NCI-H187 treated with DMSO at 0.1 percent for 48 hours (cell line): ENCODE measurements at places on chromosomes 1 and 21.

- no peak for DNase-seq
These were observed 411.8 kb upstream of the DAB1 start for GRCh38 chr1:57835620-57836019.

DNA sequence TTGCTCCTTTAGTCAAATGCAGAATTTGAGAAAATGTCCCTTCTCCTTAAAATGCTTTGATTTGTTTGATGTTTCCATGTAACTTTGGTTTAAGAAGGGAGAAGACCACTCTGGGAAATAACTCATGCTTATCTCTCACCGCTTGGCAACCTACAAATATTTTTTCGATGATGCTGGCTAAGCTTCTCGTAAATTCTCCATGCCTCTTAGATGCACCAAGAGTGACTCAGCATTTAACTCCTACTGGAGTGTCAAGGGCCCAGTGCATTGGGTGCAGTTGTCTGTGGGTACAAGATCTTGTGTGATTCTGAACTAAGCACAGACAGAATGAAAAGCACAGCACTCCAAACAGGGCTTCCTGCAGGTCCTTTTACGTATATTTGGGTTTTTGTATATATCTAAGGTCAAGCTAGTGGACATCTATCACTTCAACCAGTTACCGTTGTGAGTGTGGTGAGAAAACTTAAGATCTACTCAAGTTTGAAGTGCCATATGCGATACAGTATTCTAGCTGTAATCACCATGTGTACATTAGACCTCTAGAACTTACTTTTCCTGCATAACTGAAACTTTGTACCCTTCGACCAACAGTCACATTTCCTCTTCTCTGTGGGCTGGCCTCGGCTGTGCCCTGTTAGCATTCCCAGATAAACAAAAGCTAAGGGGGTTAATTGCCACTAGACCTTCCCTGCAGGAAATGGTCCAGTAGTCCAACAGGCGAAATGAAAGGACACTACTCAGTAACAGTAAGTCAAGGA lies 55.8 kb downstream of the COL18A1 start:
- DNase-seq = no peak

- no peak for DNase-seq
These were observed 281.1 kb upstream of the CXADR start for GRCh38 chr21:17231771-17232170.

DNA sequence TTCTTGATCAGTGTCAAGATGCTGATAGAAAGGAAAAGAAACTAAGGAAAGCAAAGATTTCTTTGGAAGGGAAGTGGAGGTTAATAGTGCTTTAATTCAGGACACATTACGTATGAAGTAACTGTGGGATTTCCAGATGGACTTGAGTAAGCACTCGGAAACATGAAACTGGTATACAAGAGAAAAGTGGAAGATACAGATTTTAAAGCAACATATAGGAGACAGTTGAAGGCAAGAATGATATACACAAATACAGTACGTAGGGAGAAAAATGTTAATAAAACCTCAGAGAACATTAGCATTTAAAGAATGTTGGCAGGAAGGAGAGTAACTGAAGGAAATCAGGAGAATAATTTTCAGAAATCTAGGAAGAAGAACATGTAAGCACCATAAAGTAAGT lies 730.9 kb upstream of the ADGRL2 start:
- no peak for DNase-seq

DNA sequence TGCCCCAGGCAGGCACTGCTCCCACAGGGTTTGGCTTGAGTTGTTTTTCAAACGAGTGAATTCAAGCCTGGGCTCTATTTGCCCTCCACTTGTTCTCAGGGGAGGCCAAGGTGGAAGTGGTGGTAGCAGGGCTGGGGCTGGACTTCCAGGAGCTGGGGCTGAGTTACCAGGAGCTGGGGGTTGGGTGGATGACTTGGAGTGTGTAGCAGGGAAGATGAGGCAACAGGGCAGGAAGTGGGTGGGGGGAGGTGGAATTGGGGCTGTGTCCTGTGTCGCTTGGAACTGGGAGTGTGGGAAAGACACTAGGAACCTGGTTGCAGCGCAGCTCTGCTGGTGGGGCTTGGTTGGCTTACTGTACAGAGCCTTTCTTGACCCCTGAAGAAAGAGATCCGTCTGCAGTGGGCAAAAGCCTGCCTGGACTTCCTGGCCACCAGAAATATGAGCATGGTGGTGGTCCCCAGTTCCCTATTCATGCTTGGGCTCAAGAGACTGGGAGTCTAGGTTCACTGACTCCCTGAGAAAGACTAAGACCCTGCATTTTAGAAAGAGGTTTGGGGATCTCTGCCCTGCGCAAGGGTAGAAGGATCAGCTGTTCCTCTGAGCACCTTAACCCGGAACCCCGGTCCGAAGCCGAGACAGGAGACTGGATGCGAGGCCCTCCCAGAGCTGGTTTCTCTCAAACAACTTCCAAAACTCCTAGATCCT lies 3.1 kb downstream of the TFAP2E start:
- no peak for DNase-seq

DNA sequence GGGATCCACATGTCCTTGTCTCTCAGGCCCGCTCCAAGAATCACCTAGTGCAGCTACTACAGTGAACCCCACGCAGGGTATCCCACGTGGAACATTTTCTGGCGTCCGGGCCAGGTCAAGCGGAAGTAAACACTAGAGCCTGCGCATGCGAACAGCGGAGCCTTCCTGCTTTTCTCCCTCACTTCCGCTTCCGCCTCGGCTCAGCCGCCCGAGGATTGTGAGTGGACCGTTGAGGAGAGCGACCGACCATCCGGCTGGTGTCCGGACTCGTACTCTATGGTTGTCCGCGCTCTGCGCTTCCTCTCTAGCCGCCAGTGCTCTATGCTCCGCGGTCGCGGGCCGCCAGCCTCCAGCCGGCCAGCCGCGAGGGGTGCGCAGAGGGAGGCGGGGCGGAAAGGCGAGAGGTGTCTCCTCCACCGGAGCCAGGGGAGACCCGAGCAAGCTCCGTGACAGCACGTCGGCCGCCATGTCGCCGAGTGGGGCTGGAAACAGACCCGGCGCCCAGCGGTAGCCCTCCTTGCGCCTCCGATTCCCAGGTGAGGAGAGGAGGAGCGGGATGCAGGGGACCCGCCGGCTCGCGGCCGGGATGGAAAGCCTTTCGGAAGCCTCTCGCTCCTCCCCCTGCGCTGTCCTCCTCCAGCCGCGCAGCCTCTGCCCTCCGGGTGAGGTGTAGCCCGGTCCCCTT lies at the start of the genes CNST and TFB2M:
Gene CNST, plus strand, starts transcription at position 329 of the 685 bp plus-strand sequence. CDS start 25,107 bp downstream, outside the sequence.
Gene TFB2M, minus strand, starts transcription at position 134 of the 685 bp plus-strand sequence. Its CDS starts 123 bp downstream, at position 11.
- peak; percentile 89 for DNase-seq

GRCh38 chr1:214927796-214928195 lies 154.7 kb upstream of the KCNK2 start:
- DNase-seq = no peak

GRCh38 chr1:152191260-152191659 lies 32.2 kb upstream of the RPTN start:
- no peak for DNase-seq

DNA sequence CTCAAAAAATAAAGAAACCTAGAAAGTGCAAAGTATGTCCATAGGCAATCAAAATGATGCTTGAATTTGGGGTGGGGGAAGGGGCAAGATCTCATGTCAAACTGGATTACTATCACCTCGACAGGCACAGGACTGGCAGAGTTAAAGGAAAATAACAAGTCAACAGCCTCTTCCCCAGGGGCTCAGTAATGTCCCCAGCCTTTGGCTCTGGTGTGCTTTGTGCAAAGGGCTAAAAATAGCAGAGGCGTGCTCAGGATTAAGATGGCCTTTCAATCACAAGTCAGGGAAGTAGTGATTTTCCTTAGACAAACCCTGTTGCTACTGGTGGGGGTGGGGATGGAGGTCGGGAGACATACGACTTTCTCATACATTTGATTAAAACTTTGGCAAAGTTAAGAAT lies 63.5 kb upstream of the OLIG2 start:
- no peak for DNase-seq

DNA sequence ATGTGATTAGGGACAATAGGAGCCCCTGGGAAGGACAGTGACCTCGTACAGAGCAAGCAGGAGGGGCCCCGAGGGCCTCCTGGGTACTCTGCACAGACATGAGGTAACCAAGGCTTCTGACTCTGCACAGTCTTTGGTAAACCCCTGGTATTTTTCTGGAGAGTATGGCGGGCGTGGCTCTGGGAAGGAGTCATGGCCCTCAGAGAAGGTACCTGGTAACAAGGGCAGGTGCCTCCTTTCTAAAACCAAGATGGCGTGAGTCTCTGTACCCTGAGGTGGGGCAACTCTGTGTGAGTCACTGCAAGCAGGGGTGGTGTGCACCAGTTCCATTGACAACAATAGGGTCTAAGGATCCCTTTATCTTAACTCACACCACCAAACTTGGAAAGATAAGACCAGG lies 39.9 kb upstream of the SLC19A1 start:
- DNase-seq = no peak

- no peak for DNase-seq
These were observed 2.0 kb downstream of the LRRC41 start for GRCh38 chr1:46301406-46301807.

- DNase-seq = no peak
These were observed 1.6 kb downstream of the HOOK1 start for GRCh38 chr1:59816318-59816878.

DNA sequence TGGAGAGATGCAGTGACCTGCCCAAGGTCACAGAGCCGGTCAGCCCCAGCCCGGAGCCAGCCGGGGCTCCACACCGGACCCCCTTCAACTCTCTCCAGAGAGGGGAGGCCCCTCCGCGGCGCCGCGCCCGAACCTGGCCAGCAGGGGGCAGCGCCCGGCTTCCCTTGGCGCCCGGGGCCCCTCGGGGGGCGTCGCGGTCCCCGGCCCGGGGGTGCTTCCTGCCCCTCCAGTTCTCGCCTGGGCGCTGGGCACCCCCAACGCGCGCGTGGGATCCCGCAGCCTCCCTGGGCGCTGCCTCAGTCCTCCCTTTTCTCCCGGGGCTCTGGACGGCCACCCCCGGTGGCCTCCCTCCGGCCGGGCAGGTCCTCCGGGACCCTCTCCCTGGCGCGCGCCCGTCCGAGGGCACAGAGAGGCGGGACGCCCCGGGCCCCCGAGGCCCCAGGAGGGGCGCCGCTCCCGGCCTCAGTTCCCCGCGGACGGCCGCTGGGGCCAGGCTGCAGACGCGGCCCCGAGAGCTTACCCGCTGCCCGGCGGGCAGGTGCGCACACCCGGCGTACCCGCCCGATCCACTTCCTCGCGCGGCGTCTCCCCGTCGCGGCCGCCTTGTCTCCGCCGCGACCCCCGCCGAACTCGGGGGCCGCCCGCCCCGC lies 406 bp downstream of the HTR1D start:
- no peak for DNase-seq

DNA sequence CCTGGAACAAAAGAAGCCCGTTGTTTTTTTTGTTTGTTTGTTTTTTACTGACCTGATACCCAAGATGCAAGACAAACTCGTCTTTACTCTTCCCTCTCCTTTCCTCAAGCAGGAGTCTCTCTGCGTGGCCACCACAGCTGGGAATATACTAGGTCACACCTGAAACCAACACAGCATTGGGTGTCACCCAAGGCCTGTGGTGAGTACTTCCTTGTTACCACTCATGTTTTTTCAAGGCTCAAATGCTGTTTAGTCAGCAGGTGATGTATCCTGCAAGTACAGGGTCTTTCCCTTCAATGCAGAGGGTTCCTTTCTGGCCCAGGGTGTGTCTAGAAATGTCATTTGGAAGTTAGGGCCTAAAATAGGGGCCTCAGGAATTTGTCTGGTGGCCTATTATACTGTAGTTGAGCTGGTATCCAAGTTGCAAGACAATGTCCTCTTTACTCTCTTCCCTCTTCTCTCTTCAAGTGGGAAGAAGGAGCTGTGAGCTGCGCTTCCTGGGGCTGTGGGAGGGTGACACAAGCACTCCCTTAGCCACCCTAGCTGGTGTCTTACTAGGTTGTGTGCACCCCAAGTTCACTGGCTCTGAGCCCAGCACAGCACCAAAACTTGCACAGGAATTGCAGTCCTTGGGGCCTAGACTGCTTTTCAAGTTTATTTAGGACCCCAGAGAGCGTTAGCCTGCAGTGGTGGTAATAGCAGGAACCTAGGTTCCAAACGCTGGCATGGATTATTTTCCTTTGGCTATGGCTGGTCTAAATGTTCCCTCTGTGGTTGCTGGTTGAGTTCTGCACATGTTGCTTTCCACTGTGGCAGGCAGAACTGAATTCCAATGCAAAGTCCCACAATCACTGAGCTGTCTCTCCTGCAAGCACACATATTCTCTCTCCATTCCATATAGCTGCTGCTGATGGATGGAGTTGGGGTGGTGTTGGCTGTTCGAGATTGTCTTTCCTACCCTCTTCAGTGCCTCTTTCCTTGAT lies 91.4 kb upstream of the LYPLAL1 start:
- DNase-seq = no peak

DNA sequence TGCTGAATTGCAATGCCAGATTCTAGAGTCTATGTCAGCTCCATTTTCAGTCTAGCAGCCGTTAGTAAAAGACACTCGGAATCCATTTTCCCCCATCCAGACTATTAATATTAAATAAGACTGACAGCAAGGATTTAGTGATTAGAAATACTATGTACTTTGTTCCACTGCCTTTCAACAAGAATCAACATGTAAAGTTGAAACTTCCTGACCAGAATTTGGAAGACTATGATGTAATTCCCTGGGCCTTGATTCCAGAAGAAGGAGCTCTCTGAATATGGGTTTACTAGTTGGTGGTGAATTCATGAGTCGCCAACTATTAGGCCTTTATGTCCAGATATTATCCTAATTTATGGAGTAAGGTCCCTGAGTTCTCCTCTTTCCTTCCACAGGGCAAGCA lies 24.8 kb downstream of the KDM1A start:
- DNase-seq = no peak

GRCh38 chr1:229271448-229272159 lies 693 bp downstream of the RAB4A start:
- DNase-seq = no peak

DNA sequence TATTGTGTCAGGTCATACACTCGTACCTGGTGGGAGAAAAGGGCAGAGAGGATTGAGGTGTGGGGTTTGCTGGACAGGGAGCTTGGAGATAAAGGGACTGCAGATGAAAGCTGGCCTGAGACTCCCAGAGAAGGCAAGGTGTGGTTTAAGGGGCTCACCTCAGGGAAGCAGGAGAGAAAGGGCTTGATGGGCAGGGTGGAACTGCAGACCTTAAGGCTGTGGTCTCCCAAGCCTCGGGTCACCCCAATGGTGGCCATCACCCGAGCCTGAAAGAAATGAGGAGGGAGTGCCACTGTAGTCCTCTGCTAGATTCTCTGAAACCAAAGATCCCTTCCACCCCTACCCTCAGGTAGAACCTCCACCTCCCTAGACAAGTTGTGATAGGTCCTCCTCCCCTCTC lies 3.7 kb upstream of the RHOC start:
- no peak for DNase-seq

- DNase-seq = no peak
These were observed 51.4 kb downstream of the HS2ST1 start for GRCh38 chr1:86965827-86966182.

GRCh38 chr1:171988243-171988885 lies 147.1 kb downstream of the DNM3 start:
- DNase-seq = no peak

GRCh38 chr21:29362758-29363157 lies 64.0 kb downstream of the BACH1 start:
- DNase-seq = no peak

DNA sequence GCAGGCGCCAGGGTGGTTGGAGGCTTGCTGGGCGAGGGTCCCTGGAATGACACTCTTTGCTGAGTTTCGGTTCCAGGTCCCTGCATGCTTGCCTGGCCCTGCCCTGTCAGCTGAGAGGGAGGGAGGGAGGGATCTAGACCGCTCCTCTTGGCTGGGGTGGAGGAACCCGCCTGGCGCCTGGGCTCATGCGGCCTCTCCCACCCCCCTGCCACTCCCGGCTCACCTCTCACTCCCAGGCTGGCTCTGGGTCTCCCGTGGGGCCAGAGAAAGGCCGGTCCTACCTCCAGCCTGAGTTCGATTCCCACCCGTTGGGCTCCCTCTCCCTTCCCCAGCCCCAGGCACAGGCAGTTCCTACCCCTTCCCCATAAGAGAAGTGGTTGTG lies 19.0 kb upstream of the IFNLR1 start:
- no peak for DNase-seq
